ENCODE measurements at places on chromosomes 1 and 21.

DNA sequence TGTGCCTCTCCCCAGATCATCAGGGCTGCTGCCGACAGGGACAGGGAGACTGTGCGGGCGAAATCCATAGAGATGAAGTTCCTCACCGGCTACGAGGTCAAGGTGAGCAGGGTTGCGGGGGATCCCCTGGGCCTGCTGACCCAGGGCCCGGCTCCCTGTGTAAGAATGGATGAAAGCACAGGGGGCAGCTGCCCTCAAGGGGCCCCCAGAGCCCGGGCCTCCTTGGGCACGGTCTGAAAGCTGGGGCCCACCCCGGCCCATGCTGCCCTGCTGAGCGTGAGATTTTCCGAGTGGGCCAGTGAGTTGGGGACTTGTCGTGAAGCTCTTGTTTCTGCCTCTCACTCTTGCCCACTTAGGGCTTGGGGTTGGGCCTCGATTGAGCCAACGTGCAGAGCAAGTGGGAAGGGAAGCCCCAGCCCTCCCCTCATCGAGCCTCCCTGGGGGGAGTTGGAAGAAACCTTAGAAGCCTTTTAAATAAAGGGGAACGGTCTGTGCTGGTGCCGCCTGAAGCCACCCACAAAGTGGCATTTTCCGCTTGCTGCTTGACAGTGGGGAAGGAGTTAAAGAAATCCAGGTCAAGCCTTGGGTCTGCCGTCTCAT lies 45.2 kb downstream of the COQ8A start:
- DNase-seq, result no peak

DNA sequence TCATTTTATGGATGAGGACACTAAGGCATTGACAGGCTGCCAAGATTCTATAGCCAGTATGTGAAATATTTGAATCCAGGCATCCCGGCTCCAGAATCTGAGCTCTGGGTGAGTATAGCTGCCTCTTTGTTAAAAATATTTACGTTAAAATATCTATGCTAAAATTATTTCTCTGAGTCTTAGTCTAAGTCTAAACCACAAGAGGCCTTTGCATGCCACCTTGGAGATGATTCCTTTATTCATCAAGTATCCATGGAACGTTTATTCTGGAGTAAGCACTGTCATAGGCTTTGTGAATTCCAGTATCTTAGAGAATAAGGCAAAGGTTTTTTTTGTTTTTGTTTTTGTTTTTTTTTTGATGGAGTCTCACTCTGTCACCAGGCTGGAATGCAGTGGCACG lies 116.4 kb downstream of the GREM2 start:
- no peak for DNase-seq

DNA sequence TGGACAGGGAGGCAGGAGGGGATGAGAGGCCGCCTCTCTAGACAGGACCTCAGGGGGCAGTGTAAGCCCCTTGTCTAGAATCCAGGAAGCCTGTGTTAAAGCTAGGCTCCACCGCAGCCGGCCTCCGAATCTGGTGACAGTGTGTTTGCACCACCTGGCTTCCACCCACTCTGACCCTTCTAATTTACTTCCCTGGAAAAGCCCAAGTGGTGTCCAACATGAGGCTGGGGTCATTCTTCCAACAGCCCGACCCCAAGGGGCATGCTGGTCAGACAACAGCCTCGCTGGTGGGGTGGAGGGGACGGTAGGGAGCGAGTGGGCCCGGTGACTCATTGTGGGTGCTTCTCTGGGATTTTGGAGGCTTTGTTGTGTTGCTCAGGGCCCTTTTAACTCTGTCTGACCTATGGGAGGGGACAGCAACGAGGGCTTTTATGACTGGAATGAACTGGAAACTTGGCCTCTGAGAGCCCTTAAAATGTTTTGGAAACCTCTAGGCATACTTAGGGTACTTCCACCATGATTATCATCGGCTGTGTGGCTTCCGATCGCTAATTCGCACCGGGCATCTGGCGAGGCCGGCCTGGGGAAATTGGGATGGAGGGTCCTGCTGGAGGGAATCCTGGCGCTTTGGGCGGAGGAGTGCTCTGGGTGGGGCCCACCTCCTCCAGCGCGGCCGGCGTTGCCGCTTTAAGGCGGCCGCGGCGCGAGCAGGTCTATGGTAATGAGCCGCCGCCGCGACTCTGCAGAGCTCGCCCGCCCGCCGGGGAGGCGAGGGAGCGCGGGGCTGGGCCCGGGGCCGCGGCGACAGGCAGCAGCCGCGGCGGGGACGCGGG lies at the start of gene CELSR2:
Gene CELSR2 (plus strand): TSS at position 743 of the 833 bp plus-strand sequence. CDS start 541 bp downstream, outside the sequence.
- peak; percentile 55 for DNase-seq

GRCh38 chr1:112643080-112643479 lies 23.4 kb downstream of the CAPZA1 start:
- DNase-seq, result no peak

GRCh38 chr1:78210175-78210574 lies 164.4 kb downstream of the GIPC2 start:
- no peak for DNase-seq

- no peak for DNase-seq
Observed at GRCh38 chr21:32137266-32137665, 141.6 kb downstream of the MIS18A start.

DNA sequence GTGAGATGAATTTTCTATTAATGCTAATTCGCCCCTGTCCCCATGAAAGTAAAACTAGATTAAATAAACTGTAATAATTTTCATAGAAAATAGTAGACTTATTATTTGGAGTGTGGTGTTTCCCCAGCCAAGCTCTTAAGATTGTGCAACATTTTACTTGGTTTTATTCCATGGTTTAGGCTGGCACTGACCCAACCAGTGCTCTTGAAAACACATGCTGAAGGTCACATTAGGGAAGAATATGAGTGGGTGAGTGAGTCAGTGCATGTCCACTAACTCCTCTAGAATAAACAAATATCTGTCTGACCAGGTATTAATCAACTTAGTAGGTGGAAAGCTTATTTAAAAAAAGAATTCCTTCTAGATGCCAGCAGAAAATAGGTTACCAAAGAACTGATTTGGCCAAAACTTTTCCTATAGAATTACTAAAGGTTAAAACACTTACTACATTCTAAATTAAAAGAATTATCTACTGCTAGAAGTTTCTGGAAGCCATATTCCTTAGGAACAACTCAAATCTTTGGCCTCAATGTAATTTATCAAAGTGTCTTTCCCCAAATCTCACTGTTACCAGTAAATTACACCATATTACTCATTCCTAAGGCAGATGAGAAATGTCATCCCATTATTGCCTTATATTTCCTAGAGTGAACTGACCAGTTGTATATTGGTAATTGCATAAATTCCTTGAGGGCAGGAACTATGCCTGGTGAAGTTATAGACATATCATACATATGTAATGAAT lies 89.7 kb upstream of the RGS1 start:
- no peak for DNase-seq

DNA sequence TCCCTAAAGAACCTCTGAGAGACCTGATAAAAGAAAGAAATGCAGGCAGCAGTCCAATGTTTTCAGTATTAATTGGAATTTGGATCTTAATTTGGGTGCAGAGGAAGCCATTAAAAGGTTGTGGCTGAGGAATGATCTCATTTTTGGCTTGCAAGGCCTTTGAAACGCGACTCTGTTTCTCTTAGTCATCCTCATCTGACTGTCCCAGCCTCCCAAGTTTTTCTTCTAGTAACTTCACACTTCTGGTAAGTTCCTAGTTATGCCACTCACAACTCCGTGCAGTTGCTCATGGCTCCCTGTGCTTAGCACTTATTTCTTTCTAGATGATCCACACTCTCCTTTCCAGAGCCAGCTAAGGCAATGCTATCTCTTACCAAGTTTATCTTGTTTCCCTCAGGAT lies 147.4 kb upstream of the USP24 start:
- DNase-seq, result no peak

DNA sequence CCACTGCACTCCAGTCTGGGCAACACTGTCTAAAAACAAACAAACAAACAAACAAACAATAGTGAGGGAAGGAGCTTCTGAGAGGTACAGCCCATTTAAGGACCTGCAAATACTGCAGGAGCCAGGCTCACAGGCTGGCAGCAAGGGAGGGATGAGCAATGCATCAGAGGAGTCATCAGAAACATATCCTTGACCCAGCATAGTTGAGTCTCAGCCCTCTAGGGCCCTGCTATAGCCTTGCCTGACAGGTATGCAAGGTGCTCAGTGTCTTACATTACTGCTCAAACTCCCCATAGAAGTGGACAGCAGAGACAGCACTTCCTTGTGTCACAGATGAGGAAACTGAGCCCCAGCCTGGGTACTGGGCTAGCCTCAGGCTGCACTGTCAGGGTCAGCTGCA lies 7.3 kb upstream of the TTC4 start:
- no peak for DNase-seq

DNA sequence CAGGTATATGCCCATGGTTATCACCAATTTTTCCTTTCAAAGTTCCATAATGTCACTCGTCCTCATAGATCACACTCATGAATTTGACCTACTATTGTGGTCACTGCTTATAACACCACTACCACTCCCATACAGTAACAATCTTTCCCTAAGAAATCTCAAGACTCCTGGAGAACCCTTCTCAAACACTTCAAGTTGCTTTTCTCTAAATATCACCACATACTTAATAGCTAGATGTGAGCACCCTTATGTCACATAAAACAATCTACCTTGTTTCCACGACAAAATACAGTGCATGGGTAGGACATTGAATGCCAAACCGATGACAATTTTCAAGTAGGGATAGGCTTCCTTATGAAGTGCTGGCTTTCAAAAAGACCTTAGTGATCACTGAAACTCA lies 104.5 kb downstream of the LRRC53 start:
- no peak for DNase-seq

DNA sequence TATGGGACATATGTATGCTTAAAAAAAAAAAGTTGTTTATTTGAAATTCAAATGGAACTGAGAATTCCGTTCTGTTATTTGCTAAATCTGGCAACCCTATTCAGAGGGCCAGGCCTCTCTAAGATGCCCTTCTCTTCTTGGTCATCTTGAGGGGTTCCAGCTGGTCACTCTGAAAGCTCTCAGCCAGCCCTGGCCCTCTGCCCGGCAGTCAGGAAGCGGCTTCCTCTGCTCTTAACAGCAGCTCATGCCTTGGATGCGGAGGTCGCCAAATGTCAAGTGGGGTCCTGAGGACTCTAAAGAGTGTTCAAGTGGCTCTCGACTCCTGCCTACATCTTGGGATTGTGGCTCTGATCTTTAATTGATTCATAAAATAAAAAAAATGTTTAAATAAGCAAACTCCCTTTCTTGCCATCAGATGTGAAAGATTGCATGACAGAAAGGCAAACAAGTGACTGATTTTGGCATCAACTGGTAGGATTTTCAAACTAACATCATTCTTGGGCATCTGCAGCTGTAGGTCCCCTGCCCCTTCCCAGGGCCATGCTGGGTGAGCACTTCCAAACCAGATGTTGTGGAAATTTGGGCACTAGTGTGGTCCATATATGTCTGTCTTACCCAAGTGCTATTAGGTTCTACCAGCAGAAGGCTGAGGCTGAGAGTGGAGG lies 130.8 kb downstream of the PRDM2 start:
- DNase-seq, result no peak

DNA sequence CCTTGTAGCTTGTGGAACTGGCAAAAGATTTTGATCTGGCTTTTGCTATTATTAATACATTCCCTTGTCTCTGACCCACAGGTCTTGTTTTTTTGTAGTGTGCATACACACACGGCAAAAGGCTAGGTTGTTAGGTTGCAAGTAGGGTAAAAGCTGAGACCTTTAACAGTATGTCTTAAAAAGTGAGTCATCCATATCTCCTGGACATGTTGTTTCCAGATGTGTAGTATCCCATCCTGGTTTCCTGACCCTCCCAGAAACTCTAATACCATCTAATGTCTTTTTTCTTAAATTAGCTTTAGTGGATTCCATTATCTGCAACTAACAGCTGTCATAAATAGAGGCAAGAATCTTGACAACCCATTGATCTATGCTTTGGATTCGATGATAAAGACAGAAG lies 14.7 kb downstream of the OVGP1 start:
- no peak for DNase-seq

DNA sequence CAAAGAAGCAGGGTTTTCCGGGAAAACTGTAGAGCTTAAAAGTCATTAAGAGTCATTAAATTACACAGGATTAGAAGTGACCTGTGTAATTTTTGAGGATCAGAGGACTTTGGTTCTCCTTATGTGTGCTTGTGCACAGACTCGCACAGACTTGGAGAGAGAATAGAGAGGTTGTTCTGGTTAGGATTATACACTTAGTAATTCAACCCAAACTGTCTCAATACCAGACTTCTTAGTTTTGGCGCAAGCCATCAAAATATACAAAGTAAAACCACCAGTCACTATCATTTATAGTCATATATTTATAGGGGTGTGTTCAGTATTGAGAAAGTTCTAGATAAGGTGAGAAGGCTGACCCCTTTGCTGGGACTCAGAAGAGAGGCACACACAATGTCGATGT lies 112.3 kb downstream of the HLX start:
- no peak for DNase-seq

DNA sequence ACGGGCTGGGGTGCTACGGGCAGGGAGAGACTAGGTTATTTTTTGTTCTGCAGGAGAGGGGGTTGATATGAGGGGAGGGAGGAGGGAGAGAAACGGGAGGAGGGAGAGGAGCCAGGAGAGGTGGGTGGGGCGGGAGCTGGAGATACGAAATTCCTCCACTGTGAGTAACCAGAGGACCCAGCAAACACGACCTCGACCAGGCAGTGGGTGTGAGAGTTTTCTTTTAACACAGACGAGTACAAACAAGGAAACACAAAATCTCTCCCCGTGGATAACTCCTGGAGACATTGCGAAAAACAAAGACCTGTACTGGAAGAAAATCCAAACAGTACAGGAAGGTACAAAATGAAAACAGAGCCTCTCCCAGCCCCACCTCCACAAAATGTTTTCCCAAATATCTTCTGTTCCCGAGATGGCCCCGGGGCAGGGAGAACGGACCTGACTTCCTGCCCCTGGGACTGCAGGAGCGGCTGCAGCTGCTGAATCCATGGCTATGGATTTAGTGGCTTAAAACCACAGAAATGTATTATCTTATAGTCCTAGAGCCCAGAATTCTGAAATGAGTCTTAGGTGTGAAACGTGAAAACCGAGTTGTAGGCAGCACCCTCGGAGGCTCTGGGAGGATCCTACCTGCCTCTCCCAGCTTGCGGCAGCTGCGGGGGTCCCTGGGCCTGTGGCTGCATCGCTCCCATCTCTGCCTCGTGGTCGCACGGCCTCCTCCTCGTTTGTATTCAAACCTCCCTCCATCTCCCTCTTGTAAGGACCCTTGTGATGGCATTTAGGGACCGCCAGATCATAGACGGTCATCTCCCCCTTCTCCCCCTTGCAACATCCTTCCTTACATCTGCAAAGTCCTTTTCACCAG lies 82.2 kb downstream of the RIPK4 start:
- no peak for DNase-seq

GRCh38 chr1:112855152-112855828 lies 100.7 kb downstream of the SLC16A1 start:
- no peak for DNase-seq
